Hematopoietic multipotent progenitor cell treated with erythropoietin and hydrocortisone succinate and interleukin-3 and kit ligand, for 15 days (in vitro differentiated cells): ENCODE measurements at places on chromosomes 1 and 21.

DNA sequence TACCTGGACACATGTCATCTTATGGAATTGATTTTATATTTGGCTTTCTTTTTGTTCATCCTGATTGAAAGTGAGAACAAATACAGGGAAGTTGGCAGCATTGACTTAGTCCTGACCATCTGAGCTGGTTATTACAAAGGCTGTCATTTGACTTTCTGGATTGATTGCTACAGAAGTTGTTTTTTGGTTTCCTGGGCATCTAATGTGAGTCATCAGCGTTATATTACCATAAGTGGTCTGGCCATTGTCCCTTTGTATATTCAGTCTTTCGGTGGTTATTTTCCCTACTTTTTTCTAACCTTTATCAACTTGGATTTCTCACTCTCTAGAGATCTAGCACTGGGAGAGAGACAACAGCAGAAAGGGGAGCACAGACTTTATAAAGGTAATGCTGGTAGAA is 1646.5 kb downstream of the MRPL39 start:
- no peak for DNase-seq

DNA sequence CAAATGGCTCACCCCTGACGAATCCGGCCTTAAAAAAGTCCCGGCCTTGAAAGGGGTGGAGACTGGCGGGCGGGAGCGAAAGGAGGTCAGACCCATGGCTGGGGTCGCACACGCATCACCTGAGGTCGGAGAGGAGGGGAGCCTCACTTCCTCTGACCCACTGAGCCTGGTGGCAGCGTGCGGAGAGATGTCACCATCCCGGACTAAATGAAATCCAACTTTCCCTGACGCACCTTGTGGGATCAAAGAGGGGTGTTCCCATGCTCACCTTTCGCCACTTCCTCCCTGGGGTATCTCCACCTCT is 709 bp upstream of the SLC41A1 start:
- DNase-seq: no peak

GRCh38 chr1:18324246-18324645 is 156.5 kb upstream of the KLHDC7A start:
- DNase-seq: no peak

- DNase-seq: no peak
Measured at GRCh38 chr1:35215346-35215745, 22.4 kb upstream of the SFPQ start.

DNA sequence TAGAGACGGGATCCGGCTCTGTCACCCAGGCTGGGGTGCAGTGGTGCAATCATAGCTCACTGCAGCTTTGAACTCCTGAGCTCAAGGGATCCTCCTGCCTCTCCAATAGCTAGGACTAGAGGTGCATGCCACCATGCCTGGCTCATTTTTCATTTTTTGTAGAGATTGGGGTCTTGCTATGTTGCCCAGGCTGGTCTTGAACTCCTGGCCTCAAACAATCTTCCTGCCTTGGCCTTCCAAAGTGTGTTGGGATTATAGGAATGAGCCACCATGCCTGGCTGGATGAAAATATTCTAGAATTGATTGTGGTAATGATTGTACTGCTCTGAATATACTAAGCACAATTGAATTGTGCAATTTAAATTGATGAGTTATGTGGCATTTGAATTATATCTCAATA is 21.9 kb downstream of the ZMYM4 start:
- no peak for DNase-seq

DNA sequence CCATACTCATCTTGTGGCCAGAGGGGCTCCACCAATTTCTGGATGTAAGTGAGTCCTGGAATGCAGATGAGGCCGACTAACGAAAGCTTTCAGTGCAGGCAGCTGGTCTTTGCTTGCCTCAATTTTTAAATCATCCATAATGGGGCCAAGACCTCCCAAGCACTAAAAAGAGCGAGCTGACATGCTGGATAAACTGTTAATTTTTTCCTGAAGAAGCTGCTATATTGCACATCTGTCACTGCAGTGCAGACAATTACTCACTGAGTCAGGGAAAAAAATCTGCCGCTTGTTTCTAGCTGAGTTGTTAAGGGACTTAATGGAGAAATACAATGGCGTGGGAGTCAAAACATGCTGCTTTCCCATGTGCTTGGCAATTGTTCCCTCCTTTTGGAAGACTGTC is 205.5 kb downstream of the GPATCH2 start:
- no peak for DNase-seq

- DNase-seq: no peak
Measured at GRCh38 chr1:227006226-227006796, 66.2 kb downstream of the COQ8A start.

DNA sequence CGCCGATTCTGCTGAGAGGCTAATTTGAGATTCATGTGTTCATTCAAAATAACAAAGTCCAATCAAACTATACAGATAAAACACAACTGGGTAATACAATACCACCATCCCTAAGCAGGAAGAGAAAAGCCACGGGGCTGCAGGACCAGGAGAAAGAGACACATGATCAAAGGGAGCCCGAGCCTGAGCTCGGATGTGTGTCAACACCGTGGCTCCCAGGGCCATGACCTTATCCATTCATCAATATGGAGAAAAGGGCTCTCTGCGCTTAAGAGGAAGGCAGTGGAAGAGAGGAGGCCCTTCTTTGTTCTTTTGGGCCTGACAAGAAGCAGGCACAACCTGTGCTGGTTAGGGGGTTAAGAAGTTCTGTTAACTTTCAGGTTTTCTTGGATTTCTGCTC is 56.7 kb downstream of the HUNK start:
- no peak for DNase-seq

GRCh38 chr1:75124510-75124909 is 9.7 kb upstream of the LHX8 start:
- no peak for DNase-seq

GRCh38 chr1:194114288-194114687 is 927.9 kb upstream of the B3GALT2 start:
- DNase-seq: no peak

GRCh38 chr1:40042341-40042740 is 1.8 kb downstream of the CAP1 start:
- DNase-seq: no peak

DNA sequence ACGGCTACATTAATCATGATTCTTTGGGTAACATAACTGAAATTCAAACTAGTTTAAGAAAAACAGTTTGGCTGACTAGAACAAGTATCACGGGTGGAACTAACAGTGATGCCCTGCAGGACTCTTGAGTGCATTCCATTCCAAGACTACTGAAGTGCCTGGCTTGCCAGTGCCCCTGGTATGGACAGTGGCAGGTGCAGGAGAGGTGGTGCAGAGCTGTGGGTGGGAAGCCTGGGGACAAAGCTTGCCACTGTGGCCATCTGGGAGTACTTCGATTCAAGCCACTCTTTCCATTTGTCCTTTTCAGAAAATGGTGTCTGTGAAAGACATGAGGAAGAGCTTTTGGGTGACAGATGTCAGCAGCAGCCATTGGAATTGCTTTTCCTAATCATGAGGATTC is 166.5 kb downstream of the RRAGC start:
- no peak for DNase-seq

- no peak for DNase-seq
Measured at GRCh38 chr1:174572771-174573170, 125.0 kb downstream of the GPR52 start.

GRCh38 chr1:219570937-219571336 is 42.0 kb downstream of the ZC3H11B start:
- no peak for DNase-seq

DNA sequence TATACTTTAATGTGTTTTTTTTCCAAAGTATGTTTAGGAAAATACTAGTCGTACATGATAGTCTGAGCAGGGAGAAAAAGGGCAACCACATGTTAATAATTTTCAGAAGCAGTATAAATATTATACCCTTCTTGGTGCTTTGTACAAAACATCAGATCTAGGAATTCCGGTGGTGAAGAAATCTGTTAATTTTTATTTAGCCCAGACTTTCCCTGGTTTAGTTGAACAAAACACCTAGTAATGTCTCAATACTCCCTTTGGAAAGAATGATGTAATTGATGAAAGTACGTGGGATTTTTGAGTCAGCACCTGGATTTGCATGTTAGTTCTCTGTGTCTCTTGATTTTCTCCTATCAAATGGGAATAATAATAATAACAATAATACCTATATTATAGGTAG is 38.4 kb upstream of the KCNK2 start:
- DNase-seq: no peak

DNA sequence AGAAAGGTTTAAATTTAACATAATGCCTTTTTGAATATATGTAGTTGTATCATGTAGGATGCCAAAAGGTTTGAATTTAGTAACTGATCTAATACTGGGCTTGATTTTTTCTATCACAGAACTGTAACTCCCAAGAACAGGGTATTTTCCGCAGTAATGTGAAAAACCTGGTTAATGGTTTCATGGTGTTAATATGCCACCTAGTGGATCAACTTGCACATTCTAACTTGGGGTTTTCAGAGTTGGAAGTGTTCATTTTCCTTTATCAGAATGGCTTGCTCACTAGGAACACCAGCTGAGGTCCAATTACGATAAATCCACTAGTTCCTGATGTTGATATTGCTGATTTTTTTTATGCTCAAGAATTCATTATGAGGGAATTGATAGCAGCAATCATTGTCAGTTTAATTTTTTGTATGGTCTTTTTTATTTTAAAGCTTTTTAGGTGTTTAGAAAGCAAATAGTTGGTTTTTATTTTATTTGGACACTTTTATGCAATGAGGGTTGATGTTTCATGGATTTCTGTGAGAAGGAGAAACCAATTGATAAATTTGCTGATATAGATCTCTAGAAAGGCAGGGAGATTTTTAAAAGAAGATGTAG is 157.2 kb downstream of the PLA2G4A start:
- DNase-seq: peak; percentile 49

DNA sequence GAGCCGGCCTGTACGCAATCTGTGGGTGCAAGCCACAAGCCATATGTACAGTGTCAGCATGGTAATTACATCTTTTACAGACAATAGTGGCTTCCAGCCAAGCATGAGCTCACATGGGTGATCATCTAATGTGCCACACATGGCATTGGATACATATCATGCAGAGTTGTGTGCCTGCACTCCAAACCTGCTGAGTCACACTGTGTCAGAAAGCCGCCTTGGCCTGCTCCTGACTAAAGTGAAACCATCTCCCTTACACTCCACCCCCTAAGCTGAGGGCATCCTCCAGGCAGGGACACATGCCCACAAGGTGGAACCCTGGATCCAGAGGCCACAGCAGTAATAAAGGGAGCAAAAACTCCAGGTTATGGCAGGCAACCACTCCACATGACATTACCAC is 72.5 kb downstream of the KCNT2 start:
- DNase-seq: no peak

DNA sequence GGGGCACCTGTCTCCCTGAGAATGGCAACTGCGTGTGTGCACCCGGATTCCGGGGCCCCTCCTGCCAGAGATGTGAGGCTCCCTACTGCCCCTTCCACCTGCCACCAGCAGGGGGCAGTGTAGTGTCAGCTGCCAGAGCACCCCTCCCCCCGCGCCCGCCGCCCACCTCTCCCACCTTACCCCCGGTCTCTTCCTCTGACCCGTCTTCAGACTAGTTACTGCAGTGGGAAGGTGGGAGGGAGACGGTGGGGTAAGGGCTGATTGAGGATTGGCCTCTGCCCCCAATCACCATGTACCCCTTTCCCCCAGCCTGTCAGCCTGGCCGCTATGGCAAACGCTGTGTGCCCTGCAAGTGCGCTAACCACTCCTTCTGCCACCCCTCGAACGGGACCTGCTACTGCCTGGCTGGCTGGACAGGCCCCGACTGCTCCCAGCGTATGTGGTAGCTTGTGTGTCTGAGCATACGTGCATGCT is 10.1 kb upstream of the LRRC71 start:
- DNase-seq: peak; percentile 63

DNA sequence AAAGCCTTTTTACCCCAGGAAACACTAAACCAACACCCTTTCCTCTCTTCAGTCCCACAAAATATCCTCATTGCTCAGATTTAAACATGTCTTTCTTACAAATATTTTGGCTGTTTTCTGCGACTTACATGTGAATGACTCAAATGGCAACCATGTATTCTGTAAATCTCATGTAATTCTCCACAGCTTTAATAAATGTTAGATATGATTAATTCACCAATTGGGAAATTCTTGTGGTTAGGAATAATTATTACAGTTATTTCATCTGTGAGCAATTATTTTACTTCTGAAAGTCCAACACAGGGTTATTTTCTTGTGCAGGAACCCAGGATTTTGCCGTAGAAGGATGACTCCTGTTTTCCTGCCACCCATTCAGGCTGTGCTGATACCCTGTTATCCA is 431.5 kb downstream of the LMO4 start:
- DNase-seq: no peak

GRCh38 chr1:96370757-96371156 is 350.8 kb upstream of the PTBP2 start:
- no peak for DNase-seq

DNA sequence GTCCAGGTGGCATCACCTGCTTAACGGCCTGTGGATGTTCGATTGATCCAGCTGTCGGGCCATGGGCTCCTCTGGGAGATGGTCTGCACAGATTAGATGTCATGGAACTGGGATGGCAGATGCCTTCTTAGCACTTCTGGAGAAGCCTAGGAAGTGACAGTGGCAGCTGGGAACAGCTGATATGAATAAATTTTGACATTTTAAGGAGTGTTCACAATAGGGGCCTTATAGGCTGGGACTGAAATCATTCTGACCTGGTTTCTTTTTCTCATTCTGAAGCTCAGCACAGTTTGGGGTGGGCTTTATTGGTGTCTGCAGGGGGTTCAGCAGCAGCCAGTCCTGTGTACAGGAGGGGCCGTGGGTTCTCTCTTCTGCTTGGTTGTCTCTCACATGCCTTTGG is 175.3 kb downstream of the CACNA1E start:
- DNase-seq: no peak

DNA sequence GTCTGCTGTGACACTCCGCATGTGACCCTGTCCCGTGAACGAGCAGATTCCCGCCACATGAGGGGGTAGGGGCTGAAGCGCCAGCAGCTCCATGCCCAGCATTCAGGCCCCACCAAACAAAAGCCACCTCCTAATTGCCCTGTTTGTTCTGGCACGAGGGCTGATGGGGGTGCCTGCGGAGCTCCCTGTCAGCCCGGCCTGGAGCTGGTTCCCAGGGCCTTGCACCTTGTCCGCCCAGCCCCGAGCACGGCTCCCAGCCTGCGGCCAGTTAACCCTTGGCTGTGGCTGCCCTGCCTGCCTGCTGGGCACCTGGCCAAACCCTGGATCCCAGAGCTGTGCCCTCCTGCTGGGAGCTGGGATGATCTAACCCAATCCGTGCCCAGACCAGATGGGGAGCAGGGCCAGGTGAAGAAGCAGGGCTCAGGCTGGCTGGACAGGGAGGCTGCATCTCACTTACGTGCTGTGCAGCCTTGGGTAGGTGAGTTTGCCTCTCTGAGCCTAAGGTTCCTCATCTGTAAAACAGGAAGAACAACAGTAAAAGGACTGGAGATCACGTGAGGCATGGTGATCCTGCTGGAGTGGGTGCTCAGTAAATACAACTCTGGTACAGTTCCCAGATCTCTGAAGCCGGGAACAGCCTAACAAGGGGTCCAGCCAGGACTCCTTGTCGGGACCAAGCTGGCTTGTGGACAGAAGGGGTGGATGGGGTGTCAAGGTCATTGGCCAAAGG is 110.9 kb upstream of the IFFO2 start:
- DNase-seq: no peak

GRCh38 chr1:206451134-206451686 is 19.1 kb upstream of the IKBKE start:
- no peak for DNase-seq
